Stimulated activated CD4-positive, alpha-beta T cell treated with anti-CD3 and anti-CD28 coated beads, Interleukin-15, amount 100 ng/mL, for 1 hour (primary cell): ENCODE measurements at places on chromosomes 4 and X.

GRCh38 chr4:146343199-146343598 is 128.9 kb downstream of the REELD1 start:
- DNase-seq = no peak

- no peak for DNase-seq
These were observed 360.0 kb downstream of the CHIC1 start for GRCh38 chrX:73922856-73923455.

DNA sequence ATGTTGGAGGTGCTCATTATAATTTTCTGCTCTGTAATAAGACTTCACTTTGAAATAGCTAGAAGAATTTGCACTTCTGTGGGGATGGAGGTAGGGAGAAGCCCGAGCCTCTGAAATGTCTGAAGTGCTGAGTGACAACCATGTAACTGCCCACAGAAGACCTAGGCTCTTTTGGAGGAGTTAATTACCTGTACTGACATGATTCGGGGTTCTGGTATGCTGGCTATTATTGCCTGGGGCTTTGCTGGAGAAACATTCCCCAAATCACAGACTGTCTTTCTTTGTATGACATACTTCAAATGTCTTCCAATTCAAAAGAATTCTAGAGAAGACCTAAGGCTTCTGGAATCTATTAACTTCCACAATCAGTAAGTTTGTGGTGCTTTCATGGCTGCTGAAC is 211.2 kb upstream of the POF1B start:
- DNase-seq = no peak

DNA sequence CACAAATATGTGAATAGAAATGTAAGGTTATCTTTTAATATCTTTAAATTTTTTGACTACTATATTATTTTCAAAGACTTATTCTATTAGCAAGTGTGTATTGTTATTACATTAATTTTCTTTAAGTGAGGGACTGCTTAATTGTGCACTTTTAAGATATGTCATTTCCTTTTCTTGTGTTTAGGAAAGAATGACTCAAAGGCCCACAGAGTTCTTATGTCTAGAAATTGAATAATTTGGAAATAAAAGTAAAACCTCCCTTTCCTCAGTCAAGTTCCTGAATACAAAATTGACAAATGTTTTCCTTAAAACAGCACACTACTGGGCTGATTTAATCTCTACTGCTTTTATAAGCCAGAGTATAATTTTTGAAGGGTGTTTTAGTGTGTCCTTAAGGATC is 169.7 kb downstream of the TMEM47 start:
- DNase-seq = no peak

GRCh38 chrX:55818673-55819375 is 101.3 kb downstream of the RRAGB start:
- DNase-seq = no peak

DNA sequence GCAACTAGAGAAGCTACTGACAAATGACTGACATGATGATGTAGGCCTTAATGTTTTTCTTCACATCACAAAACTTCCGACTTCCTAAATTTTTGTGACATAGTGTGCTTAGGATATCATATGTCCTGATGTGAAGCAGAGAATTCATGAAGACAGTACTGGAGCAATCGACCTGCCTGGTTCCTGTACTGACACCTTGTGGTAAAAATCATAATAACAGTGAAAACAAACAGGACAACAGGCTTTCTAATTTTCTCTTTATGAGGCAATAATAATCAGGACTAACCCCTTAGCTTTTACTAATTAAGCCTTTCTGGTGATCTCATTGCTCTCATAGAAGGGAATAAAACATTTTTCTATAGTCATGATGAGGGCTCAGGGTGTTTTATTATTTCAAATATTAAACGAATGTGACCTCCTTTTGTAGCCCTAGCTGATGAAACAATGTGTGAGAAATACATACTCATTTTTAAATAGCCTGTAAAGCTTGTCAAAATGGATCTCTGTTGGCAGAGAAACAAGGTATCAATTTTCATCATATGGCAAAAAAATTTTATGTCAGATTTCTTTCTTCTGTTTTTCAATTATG is 158.4 kb downstream of the TENT5D start:
- no peak for DNase-seq

DNA sequence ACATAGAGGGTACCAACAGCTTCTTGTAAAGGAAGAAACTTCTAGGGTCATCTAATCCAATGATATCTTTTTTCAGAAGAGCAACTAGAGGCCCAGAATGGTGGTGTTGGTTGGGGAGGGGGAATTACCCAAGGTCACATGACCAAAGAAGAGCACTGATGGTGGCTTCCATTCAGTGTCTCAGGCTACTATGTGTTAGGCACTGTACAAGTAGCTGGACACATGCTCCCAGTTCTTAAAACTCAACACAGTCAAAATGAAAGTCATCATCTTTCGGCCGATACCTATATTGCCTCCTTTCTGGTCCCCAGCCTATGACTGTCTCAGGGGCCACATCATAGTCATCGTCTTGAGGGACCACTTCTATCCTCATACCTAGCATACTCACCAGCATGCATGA is 88.1 kb downstream of the ARHGAP6 start:
- no peak for DNase-seq

GRCh38 chrX:48677516-48677915 is 6.1 kb upstream of the WAS start:
- no peak for DNase-seq

- no peak for DNase-seq
These were observed 13.8 kb downstream of the TMEM175 start for GRCh38 chr4:946103-946450.

GRCh38 chrX:56615282-56615681 is 51.9 kb downstream of the UBQLN2 start:
- DNase-seq = no peak

DNA sequence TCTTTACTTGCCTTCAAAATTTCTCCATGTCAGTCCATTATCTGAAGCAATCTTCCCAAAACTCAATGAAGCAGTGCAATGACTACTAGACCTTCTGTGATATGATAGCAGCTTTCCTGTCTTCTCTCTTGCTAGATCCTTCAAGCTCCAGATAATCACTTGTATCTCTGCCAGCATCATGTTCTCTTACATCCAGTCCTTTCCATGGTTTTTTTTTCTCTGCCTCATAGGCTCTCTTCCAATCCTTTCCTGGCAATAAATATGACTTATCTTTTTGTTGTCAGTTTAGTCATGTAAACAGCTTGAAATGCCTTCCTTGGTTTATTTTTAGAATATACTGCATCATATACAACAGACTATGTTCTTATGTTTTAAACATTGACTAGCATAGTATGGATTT is 193.5 kb downstream of the CFAP299 start:
- DNase-seq = no peak

GRCh38 chr4:173318240-173318639 is 15.9 kb downstream of the HMGB2 start:
- DNase-seq = no peak

DNA sequence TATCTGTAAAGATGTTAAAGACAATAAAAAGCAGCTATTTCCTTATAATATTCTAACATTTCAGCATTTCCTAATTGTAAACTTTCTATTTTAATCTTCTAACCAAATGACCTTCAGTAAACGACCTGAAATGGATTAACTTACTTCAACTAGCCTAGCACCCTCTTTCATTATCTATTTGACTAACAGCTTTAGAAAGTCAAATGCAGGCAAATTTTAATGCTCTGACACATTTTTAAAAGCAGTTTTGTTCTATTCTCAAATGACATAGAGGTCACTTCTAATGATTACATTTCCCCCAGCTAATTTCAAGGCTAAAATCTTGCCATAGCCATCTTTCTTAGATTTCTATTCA is 41.9 kb downstream of the SLC7A11 start:
- DNase-seq = no peak

- DNase-seq = no peak
These were observed 1.7 kb downstream of the CTBP1 start for GRCh38 chr4:1246901-1247863.

- DNase-seq = no peak
These were observed 10.6 kb downstream of the TMEM156 start for GRCh38 chr4:39021631-39022030.

GRCh38 chr4:41142376-41143310 is 71.7 kb downstream of the APBB2 start:
- no peak for DNase-seq

- no peak for DNase-seq
These were observed 25.3 kb upstream of the NAF1 start for GRCh38 chr4:163191999-163192398.
